Hindlimb muscle (tissue), 1 donor: ENCODE measurements at places on chromosomes 16 and 17.
A peak's percentile ranks its signal among the peaks of the same experiment; 100 is the strongest.

GRCh38 chr16:78684655-78685375, 585.4 kb downstream of the WWOX start:
- peak; percentile 64 for DNase-seq

- DNase-seq: no peak
Measured at GRCh38 chr17:12789075-12789480, 220 bp upstream of the ARHGAP44 start.

GRCh38 chr17:980406-981291, 1.1 kb upstream of the NXN start:
- DNase-seq: peak; percentile 85

- no peak for DNase-seq
Measured at GRCh38 chr17:57574040-57574513, 171.0 kb downstream of the CCDC182 start.

DNA sequence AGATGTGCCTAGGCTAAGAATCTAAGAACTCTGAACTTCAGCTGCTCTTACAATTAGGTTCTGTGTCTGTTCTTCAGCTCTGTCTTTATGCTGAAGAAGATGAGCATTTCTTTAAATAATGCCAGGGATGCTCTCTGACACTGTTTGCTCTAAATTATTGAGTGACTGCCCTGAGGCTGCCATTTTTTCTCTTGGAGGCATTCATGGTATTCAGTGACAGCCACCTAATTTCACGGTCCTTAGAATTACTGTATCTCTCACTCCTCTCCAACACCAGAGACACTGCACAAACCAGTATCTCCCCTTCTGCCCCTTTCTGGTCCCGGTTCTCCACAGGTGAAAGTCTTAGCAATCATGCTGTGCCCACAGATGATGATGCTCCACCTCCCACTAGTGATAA, 123.6 kb upstream of the MPHOSPH6 start:
- DNase-seq: no peak

DNA sequence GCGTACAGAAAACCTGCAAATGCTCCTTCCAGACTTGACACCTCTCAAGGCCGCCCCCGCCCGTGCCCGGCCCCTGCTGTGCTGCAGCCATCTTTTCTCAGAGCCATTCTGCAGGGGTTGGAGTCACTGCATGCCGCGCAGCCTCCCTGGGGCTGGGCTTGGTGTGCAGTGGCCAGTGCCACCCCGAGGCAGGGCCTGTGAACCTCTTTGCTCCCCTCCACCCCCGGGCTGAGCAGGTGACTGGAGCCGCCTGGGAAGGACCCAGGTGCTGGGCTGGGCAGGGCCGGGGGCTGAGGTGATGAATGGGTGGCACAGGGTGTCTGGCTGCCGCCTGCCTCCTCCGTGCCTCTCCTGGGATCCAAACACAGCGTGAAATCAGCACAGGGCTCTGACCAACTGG, 20.3 kb downstream of the MRM3 start:
- DNase-seq: no peak

GRCh38 chr16:89155184-89155679, 16.3 kb upstream of the CDH15 start:
- peak; percentile 59 for DNase-seq

DNA sequence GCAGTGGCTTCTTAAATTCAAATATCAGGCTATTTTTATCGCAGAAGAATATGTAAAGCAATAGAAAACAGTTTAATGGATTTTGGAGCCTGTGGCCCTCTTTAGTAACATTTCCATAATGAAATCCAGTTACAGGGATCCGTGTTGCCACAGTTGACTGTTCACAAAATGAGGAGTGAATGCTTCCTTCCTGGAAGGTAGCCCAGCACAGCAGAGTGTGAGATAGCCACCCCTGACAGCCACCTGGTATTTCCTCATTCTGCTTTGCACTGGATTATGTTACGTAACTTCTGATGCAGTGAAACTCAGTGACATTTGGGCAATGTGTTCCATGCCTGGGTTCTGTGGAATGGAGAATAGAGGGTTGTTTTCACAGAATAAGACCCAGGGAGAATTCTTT, 517.2 kb downstream of the RBFOX1 start:
- DNase-seq: peak; percentile 5

DNA sequence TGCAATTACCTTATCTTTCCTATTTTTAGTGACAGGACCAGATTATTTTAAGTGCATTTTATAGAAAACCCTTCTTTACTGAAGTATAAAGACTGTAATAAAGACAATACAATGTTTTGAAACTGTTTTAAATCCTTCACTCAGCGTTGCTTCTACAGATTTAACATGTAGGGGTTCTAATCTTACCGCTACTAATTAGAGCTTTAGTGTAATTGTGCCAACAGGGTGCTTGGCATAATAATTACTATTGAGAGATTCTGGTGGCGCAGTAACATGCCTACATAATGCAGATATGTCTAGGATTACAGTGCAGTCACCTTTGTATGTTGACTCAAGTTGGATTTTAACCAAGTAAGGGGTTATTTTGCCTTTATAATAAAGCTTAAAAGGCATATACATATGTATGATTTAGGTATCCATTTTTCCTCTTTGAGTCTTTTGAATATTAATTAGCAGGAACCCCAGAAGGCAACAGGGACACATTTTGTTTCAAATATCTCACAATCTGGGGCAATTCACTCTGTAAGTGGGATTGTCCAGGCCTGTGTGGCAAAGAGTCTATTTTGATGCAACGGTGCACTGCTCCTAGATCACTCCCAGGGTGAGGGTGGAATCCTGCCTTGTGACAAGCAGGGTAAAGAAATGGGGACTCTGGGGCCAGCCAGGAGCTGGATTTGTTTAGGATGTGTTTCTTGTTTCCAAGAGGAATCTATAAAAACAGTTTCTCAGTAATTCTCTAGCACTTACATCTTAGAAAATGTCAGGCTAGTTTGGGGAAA, 604.7 kb upstream of the SALL1 start:
- DNase-seq: no peak

DNA sequence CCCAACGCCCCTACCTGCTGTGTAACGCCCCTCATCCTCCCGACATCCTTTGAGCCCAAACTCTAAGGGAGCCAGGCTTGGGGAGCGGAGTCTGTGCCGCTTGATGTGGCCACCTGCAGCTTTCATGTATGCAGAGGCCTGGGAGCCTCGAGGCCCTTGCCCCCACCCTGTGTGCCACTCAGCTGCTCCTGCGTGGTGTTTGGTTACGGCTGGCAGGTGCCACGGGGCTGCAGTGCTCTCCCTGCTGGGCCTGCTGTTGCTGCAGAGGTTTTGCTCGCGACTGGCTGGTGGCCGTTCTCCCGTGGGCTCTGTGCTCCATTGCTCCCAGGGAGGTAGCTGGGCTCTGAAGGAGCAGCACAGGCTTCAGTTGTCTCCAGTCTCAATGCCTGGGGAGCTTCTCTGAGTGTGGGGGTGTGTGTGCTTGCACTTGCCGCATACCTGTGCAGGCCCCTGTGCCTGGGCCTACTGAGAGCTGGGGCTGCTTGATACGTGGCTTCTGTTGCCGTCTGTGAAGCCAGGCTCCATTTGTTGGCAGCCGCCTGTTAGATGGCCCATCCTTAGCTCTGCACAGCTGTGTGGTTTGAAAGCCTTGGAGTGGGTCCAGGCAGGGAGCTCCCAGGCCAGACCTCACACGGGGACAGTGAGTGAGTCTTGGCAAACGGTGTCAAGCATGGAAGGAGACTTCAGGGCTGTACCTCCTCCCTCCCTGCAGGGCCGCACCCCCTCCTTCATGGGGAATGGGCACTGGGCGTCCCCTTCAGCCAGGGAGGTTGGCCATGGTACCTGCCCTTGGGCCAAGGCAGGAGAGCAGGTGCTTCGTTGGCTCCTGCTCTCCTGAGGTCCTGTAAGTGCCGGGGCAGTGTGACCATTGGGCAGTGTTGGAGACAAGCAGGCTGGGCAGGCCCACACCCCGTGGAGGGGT, 47.2 kb downstream of the PDPK1 start:
- peak; percentile 50 for DNase-seq

DNA sequence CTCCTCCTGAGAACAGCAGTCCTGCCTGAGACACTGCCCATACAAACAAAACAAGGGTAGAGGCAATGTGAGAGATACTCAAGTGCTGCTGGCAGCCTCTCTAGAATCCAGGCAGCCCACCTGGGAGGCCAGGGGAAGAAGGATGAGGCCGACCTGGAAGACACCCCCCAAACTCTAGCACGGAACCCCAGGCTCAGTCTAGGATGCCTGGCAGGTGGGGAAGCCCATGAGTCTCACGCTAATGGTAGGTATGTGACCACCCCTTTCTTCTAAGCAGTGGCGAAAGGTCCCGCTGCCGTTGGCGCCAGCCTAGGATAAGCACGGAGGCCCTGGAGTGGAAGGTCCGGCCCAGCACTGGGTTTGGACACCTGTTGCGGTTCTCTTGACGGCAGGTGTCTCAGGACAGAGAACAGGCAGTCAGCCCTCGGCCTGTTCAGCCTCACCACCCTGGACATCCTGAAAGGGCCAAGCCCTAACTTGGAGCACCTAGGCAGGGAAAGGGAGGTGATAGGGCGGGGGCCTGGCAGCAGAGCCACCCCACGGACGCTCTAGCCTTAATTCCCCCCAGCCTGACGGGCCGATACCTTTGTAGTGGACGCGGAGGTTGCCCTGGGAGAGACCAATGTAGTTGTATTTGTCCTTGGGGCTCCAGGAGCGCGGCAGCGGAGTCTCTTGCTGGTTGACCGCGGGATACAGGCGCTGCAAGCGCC, 487 bp downstream of the RANBP10 start:
- peak; percentile 15 for DNase-seq

GRCh38 chr17:81142301-81143199, 22.8 kb upstream of the PVALEF start:
- peak; percentile 86 for DNase-seq

GRCh38 chr17:35341411-35341992, 31.9 kb downstream of the SLFN11 start:
- DNase-seq: no peak

DNA sequence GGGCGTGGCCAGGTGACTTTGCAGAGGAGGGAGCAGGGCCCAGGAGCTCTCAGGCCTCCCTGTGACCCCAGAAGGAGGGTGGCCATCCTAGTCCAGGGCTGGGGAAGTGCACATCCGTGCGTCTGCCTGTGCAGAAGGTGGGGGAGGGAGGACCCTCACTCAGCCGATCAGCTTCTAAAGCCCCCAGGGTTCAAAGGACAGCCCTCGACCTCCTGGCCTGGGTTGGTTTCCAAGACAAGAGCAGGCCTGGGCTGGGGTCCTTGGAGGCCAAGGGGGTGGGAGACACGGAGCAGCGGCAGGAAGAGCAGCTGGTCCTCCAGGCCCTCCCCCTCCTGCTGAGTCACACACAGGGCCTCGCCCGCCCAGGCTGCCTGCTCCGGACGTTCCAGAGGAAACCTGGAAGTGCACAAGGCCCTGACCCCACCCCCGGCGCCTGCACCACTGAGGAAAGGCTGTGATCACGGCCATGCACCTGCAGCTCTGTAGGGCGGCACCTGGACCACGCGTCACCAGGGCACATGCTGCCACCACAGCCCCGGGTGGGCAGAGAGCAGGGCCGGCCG, 67.1 kb upstream of the ZNF469 start:
- DNase-seq: peak; percentile 54

DNA sequence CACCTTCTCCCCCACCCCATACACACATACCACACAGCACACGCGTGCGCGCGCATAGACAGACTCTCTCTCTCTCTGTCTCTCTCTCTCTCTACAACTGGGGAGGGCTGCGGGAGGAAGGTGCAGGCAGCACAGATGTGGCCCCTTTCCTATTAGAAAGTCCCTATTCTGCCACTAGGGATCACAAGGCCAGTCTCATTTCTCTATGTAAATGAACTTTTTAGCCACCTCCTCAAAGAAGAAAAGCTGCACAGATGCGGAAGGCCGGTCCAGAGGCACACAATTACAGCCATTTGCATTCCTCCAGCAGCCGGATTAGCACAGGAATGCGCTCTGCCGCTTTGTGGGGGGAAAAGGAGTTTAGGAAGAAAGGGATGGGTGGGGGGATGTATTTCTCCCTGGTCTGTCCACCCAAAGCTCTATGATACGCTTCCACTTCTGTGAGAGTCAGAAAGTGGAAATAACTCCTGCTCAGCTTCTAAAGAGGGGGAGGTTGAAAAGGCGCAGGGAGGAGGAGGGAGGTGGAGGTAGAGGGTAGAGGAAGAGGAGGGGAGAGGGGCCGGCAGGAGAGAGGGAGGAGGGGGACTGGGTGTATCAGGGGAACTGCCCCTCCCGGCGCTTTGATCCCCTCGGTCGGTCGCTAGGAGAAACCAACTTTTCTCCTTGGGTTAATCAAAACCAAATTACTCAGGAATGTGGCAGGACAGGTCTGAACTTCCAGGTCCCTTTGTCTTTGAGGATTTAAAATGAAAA, 11.7 kb downstream of the ZFHX3 start:
- DNase-seq: no peak

DNA sequence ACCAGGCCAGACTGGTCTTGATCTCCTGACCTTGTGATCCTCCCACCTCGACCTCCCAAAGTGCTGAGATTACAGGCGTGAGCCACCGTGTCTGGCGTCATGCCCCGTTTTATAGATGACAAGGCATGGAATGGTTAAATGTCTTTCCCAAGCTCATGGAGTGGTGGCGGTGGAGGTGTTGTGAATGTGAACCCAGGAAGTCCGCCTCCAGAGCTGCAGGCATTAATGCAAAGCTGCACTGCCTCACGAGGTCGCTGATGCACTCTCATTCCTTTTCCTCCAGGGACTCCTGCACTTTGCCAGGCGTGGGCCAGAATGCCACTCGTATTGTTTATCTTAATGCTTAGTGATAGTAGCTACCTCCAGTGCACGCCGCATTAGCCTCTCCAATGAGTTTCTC, 149.6 kb downstream of the WWOX start:
- no peak for DNase-seq

- DNase-seq: no peak
Measured at GRCh38 chr17:12856416-12856815, 67.1 kb downstream of the ARHGAP44 start.
